ENCODE measurements at places on chromosomes 12 and 14.

- no peak for DNase-seq
These were observed 15.0 kb downstream of the ZFYVE21 start for GRCh38 chr14:103730490-103731035.

- no peak for DNase-seq
These were observed 139.3 kb upstream of the PZP start for GRCh38 chr12:9347328-9348127.

DNA sequence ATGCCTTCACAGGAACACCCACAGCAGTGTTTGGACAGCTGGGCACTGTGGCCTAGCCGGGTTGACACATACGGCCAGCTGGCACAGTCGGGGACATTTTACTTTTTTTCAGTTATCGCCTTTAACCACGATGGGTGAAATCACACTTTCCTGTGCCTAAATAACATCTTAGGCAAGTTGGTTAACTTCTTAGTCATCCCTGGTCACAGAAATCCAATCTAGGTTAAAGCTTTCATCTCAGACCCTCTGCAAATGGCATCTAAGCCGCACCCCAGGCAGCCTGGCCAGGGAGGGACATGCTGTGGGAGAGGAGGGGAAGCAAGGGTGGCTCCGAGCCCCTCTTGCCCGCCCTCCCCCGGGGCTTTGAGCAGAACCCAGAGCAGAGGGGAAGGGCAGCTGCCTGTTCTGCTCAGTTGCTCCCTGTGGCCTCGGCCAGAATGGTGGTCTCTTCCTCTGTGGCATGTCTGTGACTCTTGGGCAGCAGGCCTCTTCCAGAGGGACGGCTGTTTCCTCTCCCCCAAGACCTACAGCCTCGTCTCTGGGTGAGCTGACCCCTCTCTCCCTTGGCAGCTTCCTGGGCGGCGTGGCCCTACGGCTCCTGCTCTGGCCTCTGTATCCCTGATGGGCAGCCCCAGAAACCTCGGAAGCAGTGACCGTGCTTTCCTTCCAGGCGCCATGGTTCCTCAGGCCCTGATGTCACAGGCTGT lies 85.4 kb upstream of the DYNC1H1 start:
- DNase-seq: no peak

GRCh38 chr14:70005281-70005805 lies 126.1 kb downstream of the SMOC1 start:
- DNase-seq: no peak

GRCh38 chr14:103138301-103139131 lies 15.3 kb downstream of the TNFAIP2 start:
- no peak for DNase-seq

DNA sequence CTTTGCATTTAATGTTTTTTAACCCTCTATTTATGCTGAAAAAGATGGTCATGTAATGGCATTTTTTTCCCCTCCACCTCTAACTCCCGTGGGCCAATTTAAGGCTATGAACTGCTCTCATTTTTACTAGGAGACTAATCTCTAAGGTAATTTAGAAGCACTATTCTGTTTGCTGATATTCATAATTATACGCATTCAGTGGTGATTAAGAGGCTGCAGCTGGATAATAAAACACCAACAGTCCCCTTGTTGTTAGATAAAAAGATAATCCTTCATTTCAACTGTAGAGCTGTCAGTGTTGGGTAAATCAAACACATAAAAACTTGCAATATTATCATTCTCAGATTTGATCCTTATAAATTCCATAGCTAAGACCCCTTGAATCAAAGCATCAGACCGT lies 8.9 kb downstream of the MYO1H start:
- no peak for DNase-seq

DNA sequence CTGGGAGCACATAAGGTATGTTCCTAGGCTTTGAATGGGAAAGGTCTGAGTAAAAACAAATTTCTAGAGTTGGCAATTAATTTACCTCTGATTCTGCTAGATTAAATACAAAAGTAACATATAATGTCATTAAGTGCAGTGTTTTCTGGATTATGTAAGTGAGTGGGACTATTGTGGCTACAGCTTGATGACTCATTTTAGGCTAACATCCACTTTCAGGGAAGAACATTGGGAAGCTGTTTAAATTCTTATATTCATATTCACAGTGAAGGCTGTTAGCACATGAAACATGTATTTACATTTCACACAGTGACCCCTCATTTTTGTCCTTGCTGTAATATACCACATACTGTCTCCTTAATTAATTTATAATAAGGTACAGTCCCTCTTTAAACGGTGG lies 13.2 kb upstream of the BMAL2 start:
- no peak for DNase-seq

DNA sequence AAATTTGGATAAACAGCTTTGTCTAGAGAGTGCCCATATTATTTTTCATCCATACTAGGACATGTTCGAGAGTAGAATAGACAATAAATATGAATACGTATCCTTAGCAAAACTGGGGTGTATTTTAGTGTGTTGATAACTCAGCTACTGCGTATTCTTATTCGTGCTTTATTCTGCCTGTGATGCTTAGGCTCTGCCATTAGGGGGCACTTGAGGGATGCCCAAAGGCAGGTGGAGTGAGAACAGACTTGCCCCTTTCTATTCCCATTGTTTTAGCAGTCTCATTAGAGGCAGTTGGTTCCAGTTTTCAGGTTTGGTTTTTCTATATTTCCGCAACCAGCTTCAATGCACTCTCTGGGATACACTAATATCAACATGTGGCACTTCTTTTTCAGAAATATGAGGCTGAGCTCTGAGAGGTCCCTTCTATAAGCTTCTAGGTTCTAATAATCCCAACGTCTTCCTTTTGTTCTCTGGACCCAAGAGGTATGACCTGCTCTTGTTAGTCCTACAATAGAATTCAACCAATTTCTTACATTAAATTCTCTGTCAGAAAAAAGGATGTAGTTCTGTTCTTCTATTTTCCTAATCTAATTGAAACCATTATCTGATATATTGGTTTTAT lies 985.7 kb upstream of the FBXO33 start:
- no peak for DNase-seq

- no peak for DNase-seq
These were observed 54.9 kb downstream of the SLC6A15 start for GRCh38 chr12:84857525-84858208.

- DNase-seq: no peak
These were observed 113.8 kb upstream of the C14orf180 start for GRCh38 chr14:104465482-104466390.

- DNase-seq: no peak
These were observed 232.1 kb upstream of the TBX3 start for GRCh38 chr12:114916124-114916523.

- DNase-seq: no peak
These were observed 13.6 kb upstream of the FOXJ2 start for GRCh38 chr12:8018666-8019581.

GRCh38 chr12:130568501-130568900 lies 147.6 kb downstream of the RIMBP2 start:
- no peak for DNase-seq

GRCh38 chr14:99250636-99251208 lies 21.3 kb downstream of the BCL11B start:
- DNase-seq: no peak

DNA sequence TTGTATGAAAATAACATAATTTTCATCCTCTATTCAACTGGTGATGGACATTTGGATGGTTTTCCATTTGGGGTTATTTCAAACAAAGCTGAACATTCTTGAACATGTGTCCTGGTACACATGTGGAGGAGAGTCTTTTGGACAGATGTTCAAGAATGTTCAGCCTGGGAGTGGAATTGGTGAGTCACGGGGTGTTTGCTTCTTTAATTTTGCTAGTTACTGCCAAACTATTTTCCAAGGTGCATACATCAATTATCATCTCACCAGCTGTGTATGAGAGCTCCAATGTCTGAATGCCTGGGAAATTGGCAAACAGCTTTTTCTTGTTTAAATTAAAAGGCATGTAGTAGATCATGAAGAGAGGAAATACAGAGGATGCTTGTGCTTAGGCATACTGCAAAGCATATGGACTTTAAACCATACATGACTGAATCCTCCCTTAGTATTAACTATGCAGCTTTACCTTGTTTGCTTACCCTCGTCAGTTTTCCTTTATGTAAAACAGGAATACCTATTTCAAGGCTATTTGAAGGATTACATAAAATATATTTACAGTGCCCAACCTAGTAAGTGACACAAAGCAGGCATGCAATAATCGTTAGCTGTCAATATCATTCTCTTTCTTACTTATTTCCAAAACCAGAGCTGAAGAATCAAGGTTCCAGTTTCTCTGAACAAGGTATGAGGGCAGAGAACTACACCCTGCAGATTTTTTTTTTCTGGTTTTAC lies 152.1 kb downstream of the ITPR2 start:
- no peak for DNase-seq

- DNase-seq: peak; percentile 43
These were observed 107.6 kb downstream of the APAF1 start for GRCh38 chr12:98752726-98753125.

DNA sequence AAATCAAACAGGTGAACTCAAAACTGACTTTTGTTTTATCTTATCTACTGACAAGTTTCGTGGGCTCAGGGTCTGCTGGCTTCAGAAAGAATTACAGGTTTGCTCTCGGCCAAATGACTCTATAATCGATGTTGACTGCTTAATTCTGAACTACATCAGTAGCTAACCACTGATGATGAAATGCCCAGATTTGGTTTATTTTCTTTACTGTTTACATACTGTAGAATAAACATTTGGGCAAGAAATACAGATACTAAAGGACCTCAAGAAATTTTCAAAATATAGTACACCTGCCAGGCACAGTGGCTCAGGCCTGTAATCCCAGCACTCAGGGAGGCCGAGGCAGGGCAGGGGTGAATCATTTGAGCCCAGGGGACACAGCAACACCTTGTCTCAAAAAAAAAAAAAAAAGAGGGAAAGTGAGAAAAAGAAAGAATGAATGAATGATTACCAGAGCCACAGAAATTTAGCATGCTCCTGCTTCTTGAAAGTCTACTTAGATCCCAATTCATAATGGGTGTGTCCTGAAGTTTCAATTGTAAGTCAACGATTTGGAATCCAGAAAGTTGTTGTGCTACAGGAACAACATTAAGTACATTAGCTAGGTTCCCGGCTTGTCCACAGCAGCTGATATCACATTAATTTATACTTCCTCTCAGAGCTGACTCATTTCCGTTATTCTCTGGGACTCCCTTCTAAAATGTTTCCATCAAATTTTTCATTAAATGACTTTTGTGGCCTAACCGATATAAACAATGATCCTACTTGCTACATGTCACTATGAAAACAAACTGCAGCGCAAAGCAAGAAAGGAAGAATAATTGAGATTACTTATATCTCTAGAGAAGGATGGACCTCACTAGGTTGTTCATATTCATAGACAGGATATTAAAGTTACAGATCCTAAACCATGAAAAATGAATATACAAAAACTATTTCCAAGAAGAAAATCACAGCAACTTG lies 134.3 kb downstream of the MED13L start:
- no peak for DNase-seq

DNA sequence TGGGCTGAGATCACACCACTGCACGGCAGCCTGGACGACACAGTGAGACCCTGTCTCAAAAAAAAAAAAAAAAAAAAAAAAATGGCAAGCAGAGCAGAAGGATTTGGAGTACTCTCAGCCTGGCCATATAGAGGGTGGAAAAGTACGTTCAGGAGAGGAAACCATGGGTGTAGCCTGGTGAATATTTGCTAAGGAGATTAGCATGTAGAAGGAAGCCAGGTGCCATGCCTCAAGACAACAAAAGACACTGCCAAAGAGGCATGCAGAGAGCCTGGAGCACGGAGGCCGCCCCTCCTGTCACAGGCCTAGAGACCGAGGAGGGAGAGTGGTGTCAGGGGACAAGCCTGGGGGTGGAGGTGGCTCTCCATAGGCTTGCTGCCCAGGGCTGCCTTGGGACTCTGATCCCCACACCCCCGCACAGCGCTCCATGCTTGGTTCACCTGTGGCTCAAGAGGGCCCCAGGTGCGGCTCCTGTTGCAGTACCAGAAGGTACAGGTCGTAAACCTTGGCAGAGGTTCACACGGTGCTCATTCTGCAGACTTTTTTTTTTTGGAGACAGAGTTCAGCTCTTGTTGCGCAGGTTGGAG lies 27.9 kb upstream of the DEGS2 start:
- DNase-seq: no peak

DNA sequence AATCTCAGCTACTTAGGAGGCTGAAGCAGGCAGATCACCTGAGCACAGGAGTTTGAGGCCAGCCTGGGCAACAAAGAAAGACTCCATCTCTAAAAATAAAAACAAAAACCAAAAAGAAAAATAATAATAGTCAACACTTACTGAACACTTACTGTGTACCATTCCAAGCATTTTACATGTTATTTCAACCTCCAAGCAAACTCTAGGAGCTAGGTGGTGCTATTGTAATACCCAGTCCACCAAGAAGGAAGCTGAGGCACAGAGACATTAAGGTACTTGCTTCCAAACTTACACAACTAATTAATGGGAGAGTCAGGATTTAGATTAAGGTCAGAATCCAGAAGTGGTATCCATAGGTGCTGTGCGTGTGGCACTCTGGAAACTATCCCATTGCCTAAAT lies 13.7 kb upstream of the OR6J1 start:
- DNase-seq: no peak

DNA sequence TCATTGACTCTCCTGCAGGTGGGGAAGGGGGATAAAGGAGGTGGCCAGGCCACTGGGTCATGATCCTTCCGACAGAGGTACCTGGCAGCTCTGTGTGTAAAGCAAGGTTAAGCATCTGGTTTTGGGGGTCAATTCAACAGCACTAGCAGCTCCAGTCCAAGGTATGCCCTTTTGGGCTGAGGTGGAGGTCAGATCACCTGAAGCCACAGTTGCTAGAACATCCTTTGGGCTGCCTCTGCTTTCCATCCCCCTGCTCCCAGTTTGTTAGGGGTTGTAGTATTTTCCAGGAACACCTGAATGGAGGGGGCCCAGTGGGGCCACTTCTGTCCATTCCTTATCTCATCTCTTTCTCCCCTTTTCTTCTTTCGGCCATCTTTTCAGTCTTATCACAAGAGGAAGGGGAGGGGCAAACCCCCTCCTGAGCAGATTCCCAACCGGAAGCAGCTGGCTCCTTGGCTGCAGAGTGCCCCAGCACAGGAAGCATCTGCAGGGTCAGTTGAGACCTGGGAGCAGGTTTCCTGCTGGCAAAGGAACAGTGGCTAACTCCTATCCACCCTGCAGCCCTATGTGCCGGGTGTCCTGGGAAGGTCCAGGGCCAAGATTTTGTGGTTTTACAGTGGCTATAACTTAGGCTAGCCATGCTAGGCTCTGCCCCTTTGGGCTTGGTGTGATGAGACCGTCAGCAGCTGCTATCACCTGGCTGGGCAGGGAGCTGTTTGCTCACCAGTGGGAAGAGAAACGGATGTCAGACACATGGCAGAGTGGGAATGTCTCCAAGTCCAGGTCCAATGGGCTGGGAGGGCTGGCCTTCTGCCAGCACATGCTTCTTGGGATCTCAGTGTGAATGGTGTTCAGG lies 40.2 kb downstream of the SH2B3 start:
- no peak for DNase-seq

DNA sequence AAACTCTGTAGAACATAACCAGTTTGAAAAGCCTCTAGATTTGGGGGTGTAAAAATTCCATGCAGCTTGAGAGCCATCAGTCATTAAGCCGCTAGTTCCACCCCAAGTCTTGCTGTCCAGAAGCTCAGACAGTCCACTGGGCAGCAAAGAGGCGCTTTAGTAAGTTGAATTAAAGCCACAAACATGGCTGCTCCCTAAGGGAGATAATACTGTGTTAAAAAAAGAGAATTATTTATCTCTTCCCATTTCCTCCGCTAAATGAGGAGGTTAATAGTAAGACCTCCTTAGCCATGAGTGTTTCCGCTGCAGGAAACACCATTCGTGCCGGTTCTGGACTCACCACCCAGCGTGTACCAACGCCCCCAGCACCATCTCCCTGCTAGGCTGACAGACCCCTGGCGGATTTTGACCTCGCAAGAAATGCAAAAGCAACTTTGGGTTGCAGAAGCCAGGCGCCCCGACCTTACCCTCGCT lies 536 bp downstream of the TM7SF3 start:
- DNase-seq: no peak

- peak; percentile 46 for DNase-seq
These were observed 123.0 kb upstream of the PZP start for GRCh38 chr12:9331218-9331626.
